ENCODE measurements at places on chromosomes 6 and 20.

- no peak for DNase-seq
These were observed 21.6 kb upstream of the MCM3 start for GRCh38 chr6:52305948-52306767.

DNA sequence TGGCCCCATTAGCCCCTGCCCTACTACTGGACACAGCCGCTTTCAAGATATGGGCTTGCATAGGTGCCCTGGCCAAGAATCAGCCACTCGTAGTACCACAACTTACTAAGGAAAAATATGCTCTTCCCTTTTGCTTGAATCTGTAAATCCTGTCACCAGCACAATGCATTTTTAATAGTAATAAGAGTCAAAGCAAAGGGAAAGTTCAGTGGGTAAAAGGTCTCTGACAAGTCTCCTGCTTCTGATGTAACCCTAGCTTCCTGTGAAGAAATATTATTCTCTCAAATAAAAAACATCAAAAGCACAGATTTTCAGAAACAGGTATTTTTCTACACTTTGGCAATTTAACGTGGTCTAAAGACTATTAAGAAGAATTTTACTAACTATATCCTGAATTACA lies 373.8 kb downstream of the GJA1 start:
- DNase-seq = no peak

- no peak for DNase-seq
These were observed 174.4 kb downstream of the BCAS1 start for GRCh38 chr20:53896041-53896440.

- DNase-seq = no peak
These were observed 19.4 kb upstream of the LRFN2 start for GRCh38 chr6:40606526-40606925.

- no peak for DNase-seq
These were observed 4.7 kb upstream of the SCUBE3 start for GRCh38 chr6:35209081-35209480.

DNA sequence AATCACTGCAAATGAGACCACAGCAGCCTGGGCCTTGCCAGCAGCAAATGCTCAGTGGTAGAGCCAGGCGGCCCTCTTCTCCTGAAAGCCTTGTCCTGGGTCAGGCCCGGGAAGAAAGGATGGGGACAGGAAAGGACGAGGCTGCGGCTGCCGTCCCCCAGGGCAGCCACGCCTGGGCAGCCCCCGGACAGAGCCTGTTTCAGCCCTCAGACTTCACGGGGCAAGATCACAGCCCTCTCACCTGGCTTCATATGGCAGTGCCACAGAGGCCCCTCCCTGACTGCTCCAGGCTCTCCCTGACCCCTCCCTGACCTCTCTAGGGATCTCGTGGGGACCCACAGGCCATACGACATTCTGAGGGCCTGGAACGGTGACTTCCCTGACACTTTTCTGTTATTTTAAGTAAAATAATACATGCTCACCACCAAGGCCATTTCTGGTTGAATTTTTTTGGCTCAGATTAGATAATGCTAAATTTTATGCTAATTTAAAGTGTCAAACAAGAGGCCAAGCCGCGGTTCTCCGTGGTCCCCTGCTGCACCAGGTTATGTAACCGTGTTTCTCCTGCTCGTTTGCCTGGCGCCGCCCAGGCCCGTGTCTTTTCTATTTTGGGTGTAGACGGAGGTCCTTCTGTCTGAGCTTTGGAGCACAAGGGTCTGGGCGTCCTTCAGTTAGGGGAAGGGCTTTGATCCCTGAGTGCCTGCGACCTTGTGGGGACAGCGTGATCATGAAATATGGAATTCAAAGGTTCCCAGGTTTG lies 59.9 kb upstream of the BHLHE23 start:
- no peak for DNase-seq

- peak; percentile 52 for DNase-seq
These were observed 104.6 kb upstream of the EXOC2 start for GRCh38 chr6:797479-798077.

DNA sequence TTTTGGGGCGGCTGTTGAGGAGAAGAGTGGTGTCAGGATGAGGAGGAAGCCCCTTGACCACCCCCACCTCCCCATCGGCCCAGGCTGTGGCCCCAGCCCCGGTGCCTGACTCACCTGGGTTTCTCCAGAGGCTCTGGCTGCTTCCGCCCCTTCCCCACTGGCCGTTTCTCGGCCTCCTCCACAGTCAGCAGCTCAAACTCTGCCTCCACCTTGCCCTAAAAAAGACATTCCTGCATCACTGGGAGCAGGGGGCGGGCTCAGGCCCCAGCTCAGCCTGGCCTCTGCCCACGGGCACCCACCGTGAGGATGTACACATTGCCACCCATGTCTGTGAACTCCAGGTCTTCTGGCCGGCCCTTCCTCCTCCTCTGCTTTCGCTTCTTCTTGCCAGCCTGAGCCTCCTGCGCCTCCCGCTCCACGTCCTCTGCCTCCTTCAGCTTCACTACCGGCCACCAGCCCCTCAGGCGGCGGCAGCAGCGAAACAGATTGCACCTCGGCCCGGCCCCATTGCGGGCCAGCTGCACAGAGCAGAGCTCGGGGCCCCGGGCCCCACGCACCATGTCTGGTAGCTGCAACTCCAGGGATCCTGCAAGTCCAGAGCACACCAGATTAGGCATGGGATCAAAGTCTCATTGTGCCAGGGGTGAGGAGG lies 17.3 kb downstream of the ERGIC3 start:
- no peak for DNase-seq

GRCh38 chr20:48060841-48061720 lies 275.8 kb upstream of the SULF2 start:
- no peak for DNase-seq

DNA sequence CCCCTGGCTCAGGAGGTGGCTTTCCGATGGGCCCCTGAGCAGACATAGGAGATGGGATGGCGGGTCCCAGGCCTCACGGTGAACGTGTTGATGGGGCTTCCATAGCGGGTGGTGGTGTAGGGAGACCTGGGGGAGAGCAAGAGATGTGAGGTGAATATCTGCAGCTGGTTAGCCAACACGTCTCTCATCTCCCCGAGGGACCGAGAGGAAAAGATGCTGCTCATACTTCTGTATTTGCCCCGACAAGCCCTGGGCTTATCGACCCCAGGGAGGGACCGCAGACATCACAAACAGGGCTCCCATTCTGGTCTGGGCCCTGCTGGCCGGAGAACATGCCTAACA lies 38.7 kb downstream of the C6orf132 start:
- no peak for DNase-seq

DNA sequence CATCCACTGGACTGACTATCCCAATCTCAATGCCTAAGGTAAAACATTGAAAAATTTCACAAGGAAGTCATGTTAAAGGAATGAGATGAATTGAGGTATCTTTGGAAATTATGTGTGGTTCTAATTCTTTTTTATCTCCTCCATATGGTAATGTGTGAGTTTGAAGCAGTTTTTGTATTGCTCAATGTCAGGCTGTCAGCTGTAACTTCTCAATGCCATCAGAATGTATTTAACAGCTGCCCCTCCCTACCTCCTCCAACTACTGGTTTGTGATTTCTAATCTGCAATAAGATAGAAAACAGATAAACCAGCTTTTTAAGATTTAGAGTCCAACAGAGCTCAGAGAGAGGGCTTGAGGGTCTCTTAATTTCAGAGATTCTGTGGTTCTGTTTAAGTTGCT lies 1005.8 kb upstream of the ADGRB3 start:
- DNase-seq = no peak

DNA sequence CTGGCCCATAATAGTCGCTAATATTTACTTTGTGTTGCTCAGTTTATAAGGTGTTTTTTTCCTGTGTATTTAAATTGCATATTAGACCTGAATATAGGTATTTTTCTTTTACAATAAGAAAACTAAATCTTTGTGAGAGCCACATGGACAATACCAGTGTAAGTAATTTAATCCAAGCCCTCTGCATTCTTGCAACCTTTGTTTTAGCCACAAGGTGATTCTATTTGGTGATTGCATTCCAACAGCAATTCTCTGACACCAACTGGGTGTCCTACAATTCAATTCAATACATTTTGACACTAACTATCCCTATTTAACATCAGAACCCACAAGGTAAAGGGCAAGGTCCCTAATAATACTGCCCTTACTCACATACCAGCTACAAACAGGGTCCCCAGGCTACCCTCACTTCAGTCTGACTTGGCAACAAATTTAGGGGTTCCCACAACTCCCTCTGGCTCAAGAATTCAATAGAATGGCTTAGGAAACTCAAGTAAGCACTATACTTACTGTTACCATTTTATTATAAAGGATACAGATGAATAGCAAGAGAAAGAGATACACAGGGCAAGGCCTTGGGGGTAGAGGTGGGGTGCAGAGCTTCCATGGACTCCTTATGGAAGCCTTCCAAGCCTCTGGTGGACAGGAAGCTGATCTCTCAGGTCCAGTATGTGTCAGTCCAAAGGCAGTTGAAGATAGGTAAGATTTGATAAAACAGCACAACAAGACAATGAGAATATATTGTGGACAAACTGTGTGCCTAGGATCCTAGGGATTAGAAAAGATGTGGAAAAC lies 169.3 kb downstream of the CD83 start:
- no peak for DNase-seq

GRCh38 chr6:110649704-110650103 lies 165.6 kb downstream of the CDK19 start:
- no peak for DNase-seq

GRCh38 chr6:110898111-110898510 lies 23.5 kb downstream of the AMD1 start:
- DNase-seq = no peak

DNA sequence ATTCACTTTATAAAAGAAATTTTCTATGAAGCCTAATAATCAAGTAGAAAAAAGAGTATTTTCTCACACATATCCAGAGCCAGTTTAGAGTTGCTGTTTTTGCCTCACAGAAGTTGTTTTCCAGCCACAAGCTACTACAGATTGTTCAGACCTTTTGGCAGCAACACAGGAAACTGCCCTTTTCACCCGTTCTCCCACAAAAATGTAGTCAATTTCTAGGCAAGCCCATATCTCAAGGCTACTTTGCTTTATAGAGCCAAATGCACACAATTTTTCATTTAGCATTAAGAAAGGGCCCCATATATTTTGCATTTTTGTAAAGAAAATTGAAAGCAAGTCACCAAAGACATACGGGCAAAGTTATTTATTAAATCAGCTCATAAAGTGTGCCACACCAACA lies 49.5 kb downstream of the EPB41L2 start:
- DNase-seq = no peak

DNA sequence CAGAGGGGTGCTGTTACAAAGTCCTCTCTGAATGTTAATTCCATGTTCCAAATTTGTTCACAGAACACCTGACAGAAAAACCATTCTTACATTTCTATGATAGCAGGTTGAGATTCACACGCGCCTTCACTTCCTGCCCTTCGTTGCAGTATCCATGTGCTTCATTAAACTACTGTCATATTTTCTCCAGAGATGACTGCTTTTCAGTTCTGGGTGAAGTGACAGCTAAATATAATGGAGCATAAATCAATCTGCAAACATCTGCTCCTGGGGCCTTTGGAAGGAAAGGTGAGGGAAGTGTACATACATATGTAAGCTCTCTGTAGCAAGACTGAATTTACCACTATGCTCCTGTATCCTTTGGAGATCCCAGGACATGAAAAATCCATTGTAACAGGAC lies 750.2 kb downstream of the HDGFL1 start:
- no peak for DNase-seq

- no peak for DNase-seq
These were observed 182.2 kb downstream of the SLC16A10 start for GRCh38 chr6:111269401-111269970.

DNA sequence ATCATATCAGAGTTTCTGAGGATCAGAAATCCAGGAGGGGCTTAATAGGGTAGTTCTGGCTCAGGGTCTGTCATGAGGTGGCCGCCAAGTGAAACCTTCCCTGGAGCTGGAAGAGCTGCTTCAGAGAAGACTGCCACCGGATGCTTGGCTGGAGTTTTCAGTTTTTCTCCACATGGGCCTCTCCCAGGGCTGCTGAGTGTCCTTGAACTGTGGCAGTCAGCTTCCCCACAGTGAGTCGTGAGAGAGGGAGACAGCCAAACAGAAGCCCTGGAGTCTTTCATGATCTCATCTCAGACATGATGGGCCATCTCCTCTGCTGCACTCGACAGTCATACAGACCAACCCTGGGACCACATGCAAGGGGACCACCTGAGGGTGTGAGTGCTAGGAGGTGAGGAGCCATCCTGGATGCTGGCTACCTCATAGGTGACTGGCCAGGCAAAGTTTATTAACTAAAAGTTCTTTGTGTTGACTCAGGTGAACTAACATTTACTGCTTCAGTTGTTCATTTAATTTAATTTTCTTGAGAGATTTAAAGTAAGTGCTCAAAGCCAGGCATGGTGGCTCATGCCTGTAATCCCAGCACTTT lies 71.5 kb downstream of the SHLD1 start:
- DNase-seq = no peak

DNA sequence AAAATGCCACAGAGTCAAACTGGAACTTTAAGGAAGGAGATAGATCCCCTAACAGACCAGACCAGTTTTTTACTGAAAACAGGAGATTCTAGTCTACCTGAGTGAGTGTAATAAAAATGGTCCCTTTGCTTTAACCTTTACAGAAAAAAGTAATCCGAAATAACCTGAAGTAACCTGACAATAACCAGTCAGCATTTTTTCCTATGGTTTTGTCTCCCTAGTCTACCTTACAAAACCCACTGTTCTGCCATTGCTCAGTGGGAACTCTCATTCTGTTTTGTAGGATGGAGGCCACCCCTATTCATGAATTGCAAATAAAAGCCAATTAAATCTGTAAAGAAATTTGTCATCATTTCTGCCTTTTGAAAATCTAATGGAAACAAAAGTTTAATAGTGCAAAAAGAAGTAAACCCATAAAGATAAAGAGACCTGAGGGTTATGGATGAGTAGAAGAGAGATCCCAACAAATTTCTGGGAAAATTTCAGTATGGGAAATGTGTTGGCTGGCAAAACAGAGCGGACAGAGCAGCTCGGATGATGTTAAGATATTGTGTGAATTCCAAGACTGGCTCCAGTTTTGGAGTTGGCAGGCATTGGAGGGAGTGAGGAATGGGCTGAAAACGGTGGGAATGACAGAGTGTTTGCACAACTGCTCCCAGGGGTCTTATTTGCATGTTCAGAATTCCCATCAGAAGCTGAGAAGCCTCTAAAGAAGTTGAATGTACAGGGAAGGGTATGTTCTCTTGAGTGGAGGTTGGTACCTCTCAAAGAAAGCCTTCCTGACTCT lies 104.7 kb upstream of the RALGAPA2 start:
- no peak for DNase-seq

DNA sequence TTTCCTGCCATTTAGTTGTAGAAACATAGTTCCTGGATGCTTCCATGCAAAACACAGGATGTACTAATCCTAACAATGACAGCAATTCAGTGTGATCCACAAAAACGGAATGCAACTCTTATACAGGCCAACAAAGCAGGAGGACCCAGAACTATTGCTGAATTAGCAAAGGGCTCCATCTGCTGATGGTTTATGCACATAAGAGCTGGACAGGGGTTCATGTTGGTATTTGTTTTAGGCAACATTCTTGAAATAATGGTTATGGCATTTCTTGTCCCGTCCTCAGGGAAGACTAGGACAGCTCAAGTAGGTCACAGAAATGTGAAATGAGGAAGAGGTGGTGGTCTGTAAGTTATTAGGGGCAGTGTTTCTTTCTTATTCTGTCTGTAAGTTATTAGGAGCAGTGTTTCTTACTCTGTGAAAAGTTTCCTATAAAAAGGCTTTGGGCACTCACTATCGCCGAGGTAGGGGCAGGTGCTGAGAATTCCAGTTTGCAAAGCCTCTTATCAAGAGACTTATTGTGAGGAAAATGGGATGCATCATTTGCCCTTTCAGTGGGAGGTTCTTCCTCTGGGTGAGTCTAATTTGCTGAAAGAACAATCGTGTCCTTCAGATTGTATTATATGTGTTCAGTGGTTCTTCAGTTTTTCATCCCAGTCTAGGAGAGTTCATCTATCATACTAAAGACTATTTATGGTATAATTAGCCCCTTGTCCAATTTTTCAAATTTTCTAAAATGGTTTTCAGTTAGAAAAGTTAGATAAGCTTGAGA lies 171.1 kb downstream of the MCHR2 start:
- peak; percentile 67 for DNase-seq

Measured in COR-L47 (cell line).